ENCODE measurements at places on chromosomes 12 and 14.

GRCh38 chr12:34214011-34214410, 191.7 kb downstream of the ALG10 start:
- DNase-seq, result no peak

DNA sequence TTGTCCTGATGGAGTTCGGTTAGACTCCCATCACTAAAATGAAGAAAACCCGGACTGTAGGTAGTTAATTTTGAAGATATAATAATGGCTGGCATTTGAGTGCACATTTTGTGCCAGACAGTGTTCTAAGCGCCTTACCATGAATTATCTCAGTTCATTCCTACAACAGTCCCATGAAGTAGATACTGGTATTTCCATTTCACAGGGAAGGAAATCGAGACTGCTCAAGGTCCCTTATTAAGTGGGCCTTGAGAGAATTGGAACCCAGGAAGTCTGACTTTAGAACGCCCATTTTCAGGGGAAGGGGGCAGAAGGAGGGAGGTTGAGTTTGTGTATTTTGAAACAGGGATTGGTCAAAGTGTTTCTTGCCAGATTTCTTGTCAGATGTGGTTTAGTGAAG, 855 bp downstream of the MNAT1 start:
- DNase-seq, result no peak

DNA sequence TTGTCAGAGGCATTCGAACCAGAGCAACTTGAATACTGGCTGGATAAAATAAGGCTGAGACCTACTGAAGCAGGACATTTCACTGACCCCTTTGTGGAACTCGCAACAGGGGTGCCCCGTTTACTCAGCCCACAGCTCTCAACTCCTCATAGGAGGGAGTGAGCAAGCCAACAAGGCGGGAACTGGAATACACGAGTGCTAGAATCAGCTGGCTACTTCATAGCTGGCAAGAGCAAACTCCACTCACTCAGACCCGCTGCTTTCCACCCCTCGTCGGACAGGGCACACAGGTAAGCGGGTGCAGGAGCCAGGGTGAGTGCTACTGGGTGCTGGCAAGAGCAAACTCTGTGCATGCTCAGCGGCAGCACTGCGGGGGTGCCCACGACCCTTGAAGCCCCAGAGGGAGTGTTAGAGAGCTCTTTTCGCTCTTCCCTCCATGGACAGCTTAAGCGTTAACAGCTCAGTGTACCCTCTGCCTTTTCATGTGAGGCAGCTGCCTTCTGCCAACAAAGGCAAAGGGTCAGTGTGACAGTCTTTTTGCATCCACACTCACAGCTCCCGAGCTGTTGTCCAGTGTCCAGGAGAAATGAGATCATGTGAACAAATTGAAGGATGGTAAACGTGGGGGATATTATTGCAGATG, 15.7 kb downstream of the CAPZA3 start:
- no peak for DNase-seq

DNA sequence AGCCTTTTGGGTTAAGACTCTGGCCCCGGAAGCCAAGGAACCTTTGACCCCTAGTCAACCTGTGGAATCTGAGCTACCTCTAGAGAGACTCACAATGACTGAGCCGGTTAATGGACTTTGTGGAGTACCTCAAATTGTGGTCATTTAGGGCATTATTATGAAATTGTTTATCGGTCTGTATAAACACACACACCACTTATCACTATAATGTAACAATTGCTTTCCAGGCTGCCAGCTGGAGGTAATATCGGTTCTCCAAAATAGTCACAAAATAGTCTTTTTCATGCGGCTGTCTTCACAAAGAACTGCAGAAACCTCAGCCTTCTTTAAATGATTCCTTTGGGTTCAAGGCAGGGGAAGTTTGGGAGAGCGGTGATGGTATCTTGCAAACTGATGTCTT, 144.2 kb downstream of the DACT1 start:
- DNase-seq, result no peak

GRCh38 chr12:123868791-123869190, 103.8 kb downstream of the CCDC92 start:
- no peak for DNase-seq

GRCh38 chr12:104985206-104985605, 910 bp upstream of the NOPCHAP1 start:
- DNase-seq, result no peak

DNA sequence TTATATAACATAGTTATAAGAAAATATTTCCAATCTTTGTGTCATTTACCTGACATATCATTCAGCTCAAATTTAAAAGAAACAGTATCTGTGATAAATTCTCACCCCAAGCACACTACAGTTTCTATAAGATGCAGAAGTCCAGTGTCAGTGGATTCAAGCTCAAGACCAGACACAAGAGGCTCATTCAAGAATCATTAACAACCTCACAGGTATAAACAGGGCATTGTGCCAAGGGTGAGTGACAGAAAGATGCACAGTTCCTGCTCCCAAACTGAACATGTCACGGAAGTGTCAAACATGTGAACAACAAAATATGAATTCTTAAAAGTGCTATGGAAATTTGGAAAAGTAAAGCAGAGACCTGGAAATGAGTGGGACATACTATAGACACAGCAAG, 12.8 kb downstream of the ATP2B1 start:
- DNase-seq, result no peak

- no peak for DNase-seq
Measured at GRCh38 chr14:61690982-61691381, 4.3 kb upstream of the HIF1A start.

- no peak for DNase-seq
Measured at GRCh38 chr12:57416039-57416996, 14.5 kb downstream of the R3HDM2 start.

GRCh38 chr12:54463034-54463433, 10.4 kb downstream of the GTSF1 start:
- DNase-seq, result no peak

DNA sequence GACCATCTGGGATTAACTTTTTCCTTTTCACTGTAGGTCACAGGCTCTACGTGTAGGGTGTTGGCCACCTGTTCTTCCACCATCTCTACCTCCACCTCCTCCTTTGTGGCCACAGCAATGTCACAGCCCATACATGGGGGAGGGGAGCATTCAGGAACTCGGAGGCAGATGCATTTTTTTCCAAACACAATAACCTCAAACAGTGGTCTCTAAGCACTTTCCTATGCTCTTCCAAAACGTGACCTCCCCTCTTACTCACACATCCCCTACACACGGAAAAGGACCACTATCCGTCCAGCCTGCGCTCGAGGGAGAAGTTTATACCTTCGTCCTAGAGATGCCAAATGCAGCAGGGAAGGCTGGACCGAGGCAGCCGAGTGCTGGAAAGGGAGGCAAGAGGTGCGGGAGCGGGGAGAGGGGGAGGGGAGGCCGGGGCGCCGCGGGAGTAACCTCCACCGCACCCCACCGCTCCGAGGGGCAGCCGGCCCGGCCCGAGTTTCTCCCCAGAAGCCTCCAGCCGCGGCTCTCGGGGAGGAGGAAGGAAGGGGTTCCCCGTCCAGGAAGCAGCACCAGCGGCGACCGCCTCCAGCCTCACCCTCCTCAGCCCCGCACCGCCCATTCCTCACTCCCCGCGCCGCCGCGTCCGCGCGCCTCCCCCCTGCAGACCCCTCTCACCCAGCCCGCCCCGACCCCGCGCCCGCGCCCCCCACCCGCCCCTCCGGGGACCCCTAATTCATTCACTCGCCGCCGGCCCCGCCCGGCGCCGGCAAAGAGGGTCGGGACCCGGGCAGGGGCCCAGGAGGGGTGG, 594 bp downstream of the KRAS start:
- DNase-seq, result peak; percentile 29

- no peak for DNase-seq
Measured at GRCh38 chr12:82954064-82954463, 267.4 kb downstream of the TMTC2 start.

GRCh38 chr14:79896009-79896408, 315.3 kb downstream of the DIO2 start:
- DNase-seq, result no peak

DNA sequence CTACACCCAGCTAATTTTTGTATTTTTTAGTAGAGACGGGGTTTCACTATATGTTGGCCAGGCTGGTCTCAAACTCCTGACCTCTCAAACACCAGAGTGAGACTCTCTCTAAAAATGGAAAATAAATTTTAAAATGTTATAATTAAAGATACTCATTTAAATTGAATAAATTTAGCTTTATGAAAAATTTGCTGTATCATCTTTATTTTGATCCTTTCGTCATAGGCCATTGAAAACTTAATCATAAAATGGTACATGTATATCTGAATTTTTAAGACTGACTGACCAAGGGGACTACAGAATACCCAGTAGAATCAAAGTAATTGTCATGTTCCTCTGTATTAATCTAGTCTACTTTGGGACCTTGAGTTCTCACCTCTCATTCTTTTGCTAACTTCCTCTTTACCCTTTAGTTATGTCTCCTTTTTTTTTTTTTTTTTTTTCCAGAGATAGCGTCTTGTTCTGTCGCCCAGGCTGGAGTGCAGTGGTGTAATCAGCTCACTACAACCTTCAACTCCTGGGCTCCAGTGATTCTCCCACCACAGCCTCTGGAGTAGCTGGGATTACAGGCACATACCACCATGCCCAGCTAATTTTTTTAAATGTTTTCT, 9.5 kb downstream of the RAB5B start:
- DNase-seq, result no peak

DNA sequence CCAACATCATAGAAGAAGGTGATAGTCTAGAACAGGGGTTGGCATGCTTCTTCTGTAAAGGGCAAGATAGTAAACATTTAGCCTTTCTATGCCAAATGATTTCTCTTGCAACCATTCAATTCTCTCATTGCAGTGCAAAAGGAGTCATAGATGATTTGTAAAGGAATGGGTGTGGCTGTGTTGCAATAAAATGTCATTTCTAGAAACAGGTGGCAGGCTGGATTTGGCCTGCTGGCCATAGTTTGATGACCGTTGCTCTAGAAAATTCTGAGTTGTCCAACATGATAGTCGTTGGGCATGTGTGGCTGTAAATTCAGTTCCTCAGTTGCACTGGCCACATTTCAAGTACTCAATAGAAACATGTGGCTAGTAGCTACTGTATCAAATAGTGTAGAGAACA, 21.7 kb downstream of the SMCO2 start:
- DNase-seq, result no peak

- no peak for DNase-seq
Measured at GRCh38 chr12:9757433-9758025, 3.2 kb downstream of the CD69 start.

- DNase-seq, result no peak
Measured at GRCh38 chr12:5688226-5688625, 256.3 kb downstream of the NTF3 start.

DNA sequence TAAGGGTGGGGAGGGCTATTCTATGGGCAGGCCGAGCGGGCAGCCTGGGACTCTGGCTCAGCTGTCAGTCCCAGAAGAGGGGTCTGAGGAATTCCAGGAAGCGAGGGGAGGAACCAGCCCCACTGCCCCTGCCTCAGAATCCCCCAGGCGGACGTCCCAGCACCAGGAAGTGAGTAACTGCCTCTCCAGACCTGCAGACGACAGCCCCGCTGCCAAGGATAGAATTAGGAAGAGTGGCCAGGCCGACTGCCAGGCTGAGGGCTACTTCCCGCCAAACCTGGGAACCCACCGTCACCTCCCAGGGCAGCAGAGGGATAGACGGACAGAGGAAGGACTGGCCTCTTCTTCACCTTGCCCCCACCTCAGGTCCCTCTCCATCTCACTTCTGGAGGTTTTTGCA, 6.7 kb upstream of the BDKRB2 start:
- DNase-seq, result no peak

GRCh38 chr14:19828314-19828713, 24.7 kb downstream of the OR4N2 start:
- DNase-seq, result no peak

GRCh38 chr14:23347406-23348296, 5.0 kb downstream of the SLC22A17 start:
- no peak for DNase-seq

GRCh38 chr12:74891083-74891668, 318.5 kb downstream of the KCNC2 start:
- DNase-seq, result no peak

DNA sequence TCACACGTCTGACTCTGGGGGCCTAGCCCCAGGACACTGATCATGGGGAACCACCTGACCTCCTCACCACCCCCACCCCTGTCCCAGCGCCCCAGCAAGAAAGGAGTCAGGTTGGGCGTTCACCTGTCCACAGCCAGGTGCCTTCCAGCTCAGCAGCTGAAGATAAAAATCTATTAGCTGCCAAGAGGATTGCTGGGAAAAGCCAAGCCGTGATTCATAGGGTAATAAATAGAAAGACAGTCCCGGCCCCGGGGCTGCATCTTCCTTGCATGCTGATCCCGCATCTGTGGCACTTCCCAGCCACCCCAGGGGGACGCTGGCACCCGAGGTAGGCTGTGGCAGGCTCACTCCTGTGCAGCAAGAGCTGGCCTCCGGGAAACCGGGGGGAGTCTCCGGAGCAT, 70.2 kb upstream of the NCOR2 start:
- no peak for DNase-seq

DNA sequence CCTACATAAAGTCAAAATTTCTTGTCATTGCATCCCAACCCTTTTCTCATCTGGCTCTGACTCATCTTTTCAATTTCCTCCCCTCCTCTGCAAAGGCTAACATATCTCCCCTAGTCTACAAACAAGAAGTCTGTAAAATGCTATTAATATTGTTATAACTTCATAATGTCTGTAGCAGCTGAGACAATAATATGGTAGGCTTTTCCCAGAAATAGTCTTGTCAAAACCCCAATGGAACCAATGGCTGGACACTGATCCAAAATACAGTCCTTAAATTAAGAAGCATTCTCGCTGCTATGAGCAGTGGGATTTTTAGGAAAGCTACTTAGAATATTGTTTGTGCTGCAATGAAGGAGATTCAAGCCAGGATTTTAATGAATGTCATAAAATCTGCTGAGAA, 131.4 kb downstream of the KLHL28 start:
- no peak for DNase-seq

GRCh38 chr12:110467847-110468213, 227 bp downstream of the GPN3 start:
- DNase-seq, result no peak

DNA sequence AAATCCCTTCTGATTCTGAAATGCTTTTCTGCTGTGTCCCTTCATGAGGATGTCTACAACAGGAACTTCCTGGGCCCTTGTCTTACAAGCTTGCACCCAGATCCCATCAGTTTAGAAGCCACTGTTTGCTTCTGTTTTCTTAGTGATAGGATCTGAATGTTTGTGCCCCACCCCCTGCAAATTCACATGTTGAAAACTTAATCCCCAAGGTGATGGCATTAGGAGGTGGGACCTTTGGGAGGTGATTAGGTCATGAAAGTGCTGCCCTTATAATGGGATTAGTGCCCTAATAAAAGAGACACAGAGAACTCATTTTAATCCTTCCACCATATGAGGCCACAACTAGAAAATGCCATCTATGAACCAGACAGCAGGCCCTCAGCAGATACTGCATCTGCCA, 36.0 kb upstream of the GNPNAT1 start:
- no peak for DNase-seq
